Caco-2 (cell line): ENCODE measurements at places on chromosomes 5 and 9. TPM values are rescaled to one million over a fixed set of nuclear protein-coding genes. Genes with fewer than 3 reads are reported as not detected.

KCNN2 gene
- 0.27 TPM in 1 of 2 replicates, not detected in the other for total RNA-seq

IL13 gene
- total RNA-seq: not detected in 2 replicates

CCDC183 gene
- 4.2 and 5.8 TPM in 2 replicates for total RNA-seq

FST gene
- total RNA-seq: 0.45 and 0.77 TPM in 2 replicates

PTGR1 gene
- total RNA-seq: 46.9 and 55.3 TPM in 2 replicates

DNA sequence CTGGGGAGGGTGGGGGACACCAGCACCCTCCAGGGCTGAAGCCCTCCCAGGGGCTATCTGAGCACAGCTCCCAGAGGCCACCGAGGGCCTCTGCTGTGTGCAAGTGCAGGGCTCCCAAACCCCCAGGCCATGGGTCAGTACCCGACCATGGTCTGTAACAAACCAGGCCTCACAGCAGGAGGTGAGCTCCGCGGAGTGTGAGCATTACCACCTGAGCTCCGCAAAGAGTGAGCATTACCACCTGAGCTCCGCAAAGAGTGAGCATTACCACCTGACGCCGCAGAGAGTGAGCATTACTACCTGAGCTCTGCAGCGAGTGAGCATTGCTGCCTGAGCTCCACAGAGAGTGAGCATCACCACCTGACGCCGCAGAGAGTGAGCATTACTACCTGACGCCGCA is 152.9 kb upstream of the IRX2 start:
- DNase-seq: no peak

GRCh38 chr9:77013206-77013931 is 6.1 kb upstream of the FOXB2 start:
- no peak for DNase-seq

- DNase-seq: no peak
Observed at GRCh38 chr9:97633859-97634490, 354 bp downstream of the NCBP1 start.

DNA sequence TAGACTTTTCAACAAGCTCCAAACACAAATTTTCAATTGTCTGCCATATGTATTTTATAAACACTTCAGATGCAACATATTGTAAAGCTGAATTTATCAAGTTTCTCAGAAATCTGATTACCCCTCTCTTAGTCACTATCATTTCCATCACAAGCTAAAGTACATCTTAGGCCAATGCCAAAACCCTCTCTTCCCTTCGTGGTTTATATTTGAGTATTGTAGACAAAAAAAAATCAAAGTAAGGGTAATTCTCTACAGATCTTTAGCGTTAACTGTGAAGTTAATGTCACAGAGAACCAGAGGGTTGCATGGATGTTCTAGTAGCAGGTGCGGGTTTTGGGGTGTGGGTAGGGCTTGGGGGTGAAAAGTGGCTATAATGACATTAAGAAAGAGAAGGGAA is 387.7 kb upstream of the PTGER4 start:
- no peak for DNase-seq

GRCh38 chr5:32951878-32952277 is 240.8 kb downstream of the NPR3 start:
- DNase-seq: no peak

- DNase-seq: no peak
Observed at GRCh38 chr5:14211818-14212803, 69.0 kb downstream of the TRIO start.

DNA sequence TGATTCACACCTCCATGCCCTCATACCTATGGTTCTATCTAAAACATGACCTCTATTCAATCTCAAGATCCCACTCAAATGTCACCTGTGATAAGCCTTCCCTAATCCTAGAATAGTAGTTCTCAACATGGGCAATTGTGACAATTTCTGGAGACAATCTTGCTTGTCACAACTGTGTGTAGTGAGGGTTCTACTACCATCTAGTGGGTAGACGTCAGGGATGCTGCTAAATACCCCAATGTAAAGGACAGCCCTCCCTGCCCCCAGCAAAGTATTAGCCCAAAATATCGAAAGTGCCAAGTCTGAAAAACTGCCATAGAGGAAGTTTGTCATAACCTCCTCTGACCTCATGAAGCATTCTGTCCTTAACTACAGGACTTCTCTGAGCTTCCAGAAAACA is 32.0 kb downstream of the TBCA start:
- no peak for DNase-seq

GRCh38 chr9:4082948-4083347 is 216.9 kb downstream of the GLIS3 start:
- no peak for DNase-seq

GRCh38 chr5:91103353-91104061 is 279.6 kb downstream of the ARRDC3 start:
- no peak for DNase-seq

GRCh38 chr9:121946465-121946864 is 146.6 kb downstream of the TTLL11 start:
- no peak for DNase-seq

DNA sequence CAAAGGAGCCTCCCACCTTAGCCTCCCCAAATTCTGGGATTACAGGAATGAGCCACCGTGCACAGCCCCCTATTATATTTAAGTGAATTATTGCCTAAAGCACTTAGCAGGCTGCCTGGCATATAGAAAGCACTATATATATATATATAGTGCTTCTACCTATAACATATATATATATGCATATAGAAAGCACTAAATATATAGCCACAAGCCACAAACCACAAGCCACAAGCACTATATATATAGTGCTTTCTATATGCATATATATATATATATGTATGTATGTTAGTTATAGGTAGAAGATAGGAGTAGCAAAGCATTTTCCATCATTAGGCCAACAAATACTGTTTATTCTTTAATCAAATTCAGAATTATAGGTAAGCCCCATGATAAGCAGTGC is 185.8 kb downstream of the CWC27 start:
- DNase-seq: no peak

- no peak for DNase-seq
Observed at GRCh38 chr5:35483780-35484179, 133.9 kb upstream of the SPEF2 start.

- no peak for DNase-seq
Observed at GRCh38 chr9:124248960-124249359, 8.8 kb upstream of the NEK6 start.

- no peak for DNase-seq
Observed at GRCh38 chr5:155651-156410, 35.5 kb upstream of the LRRC14B start.

DNA sequence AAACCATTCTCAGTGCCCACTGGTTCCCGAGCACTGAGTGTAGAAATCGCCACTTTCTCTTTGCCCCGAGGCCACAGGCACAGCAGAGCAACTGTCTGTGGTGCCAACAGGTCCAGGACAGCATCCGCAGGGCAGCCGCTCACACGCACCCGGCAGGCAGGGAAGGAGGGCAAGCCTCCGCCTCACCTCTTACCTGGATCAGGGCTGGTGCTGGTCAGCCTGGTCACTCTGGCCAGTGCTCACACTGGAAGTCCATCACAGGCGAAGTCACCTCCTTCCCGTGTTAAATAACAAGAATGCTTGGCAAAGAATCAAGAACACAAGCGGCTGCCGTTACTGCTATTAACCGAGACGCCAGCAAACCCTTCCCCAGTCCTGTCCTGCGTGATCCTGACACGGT is 13.7 kb downstream of the DIPK1B start:
- no peak for DNase-seq

DNA sequence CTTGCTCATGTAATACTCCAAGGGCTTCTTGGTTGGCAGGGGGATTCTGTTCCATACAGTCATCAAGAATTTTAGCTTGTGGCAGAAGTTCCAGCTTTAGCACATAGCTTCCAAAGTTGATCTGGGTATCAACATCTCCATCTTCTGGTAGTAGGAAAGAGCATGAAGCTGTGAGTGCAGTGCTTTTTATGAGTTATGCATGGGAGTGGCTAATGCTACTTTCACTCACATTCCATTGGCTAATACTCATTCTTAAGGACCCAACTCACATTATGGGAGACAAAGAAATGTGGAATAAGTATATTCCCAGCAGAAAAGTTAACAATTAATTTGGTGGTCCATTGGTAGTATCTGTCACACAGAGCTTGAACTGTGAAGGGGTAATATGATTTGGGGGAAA is 194.2 kb upstream of the CHD1 start:
- DNase-seq: no peak

DNA sequence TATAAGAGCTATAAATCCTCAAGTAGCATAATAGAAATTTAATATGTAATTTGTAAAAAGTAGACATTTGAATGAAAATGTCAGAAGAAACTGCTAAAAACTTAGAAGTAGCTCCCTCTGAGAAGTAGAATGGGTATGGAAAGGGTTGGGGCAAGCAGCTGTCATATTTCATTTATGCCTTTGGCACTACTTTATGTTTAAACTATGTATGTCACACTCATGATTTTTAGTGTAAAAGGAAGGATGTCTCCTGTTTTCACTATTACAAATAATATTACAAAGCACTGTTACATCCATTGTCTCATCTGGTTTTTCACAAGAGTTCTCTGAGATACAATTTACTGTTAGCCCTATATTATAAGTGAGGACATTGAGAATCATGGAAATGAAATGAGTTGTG is 96.3 kb upstream of the ZNF462 start:
- DNase-seq: no peak

DNA sequence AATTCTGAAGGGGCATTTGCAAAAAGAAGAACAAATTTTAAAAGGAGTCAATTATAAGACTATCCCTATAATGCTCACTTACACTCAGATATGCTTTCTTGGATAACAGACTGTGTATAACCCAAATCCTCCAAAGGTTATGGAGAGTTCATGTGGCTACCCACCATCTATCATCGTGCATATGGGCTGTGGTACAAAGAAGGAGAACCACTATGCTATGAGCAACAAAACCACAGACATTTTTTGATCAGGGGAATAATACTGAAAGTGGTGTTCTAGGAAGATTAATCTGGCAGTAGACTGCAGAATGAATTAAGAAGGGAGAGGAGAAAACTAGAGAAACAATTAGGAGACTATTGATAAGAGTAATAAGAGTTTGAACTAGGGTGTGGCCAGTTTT is 16.8 kb downstream of the NR3C1 start:
- DNase-seq: no peak

GRCh38 chr5:86070719-86071118 is 547.0 kb upstream of the COX7C start:
- DNase-seq: no peak
